Smooth muscle cell of the brain vasculature (primary cell): ENCODE measurements at places on chromosomes 7 and 10.

DNA sequence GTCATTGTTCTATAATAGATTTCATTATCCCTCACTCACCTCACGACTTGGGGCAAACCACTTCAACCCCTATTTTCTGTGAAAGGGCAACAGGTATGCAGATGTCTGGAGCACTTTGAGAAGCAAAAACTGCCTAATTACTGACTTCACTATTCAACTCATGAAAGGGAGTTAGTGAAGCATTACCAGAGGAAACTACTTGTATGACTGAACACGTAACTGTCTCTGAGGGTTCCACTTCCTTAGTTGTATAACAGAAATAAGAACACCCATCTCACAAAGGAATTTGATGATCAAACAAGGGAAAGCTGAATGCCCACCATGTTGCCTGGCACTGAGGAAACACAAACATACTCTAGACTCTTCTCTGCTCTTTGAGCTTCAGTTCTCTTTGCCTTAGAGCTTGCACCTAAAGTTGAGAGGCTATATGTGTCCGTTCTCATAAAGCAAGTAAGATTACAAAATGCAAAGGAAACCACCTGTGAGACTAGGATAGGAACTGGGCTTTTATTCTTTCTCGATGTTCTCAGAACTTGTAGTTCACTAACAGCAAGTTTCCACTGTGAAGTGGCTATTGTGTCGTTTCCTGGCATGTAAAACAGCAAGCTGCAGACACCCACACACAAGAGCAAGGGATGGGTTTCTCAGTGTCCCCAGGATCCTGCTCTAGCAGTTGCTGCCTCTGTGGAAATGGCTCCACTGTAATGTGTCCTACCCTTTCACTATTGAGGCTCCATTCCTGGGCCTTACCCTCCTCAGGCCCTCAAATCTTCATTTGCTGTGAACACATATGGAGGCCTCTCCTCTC is 2.6 kb downstream of the TMEM243 start:
- DNase-seq = no peak

GRCh38 chr10:48480397-48481374 is 124.2 kb downstream of the ARHGAP22 start:
- no peak for DNase-seq

DNA sequence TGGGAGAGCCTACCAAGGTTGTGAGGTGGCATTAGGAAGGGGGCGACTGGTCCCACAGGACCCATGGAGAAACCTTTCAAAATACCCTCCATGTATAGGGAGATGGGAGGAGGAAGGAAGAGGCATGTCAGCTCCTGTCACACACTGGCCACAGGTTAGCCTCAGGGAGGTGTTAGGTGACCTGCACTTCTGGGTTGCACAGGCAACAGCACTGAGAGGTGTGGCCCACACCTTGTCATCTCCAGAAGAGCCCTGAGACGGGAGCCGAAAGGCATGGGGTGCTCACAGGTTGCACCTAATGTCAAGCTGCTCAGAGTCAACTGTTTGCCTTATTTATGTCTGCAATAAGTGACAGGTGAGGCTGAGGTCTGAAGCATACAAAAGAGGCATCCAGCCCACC is 14.6 kb upstream of the USP6NL start:
- no peak for DNase-seq

DNA sequence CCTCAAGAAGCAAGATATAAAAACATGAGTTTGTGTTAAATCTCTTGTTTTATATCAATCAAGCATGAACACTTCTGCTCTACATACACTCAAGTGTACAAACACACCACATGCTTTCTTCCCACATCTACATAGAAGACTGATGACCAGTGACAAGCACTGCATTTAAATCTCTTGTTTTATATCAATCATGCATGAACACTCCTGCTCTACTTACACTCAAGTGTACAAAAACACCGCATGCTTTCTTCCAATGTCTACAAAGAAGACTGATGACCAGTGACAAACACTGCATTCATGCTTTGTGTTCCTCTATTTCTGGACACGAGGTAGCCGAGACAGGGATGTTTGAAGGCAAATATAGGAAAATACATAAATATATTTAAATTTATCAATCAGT is 642.0 kb upstream of the PFKP start:
- no peak for DNase-seq

- DNase-seq = no peak
Measured at GRCh38 chr10:84026821-84027257, 112.5 kb upstream of the GHITM start.

- no peak for DNase-seq
Measured at GRCh38 chr7:128321044-128321422, 22.7 kb downstream of the RBM28 start.

DNA sequence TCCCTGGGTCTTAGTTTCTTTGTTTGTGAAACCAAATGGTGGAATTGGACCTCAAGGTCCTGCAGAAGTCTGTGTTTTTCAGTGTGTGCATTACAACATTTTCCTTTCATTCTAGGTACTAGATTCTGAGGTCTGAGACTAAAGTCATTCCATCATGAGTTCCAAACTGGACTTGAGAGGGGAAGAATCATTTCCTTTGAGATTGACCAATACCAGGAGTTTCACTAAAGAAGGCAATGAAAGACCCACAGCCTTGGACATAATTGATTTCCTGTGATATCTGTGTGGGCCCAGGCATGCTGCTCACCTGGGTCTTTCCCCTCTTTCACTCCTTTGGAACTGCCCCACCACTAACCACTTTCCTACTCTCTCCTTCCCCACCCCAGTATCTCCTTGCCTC is 18.2 kb downstream of the TAS2R41 start:
- DNase-seq = no peak

- DNase-seq = no peak
Measured at GRCh38 chr10:95493862-95494261, 67.3 kb downstream of the SORBS1 start.

- DNase-seq = no peak
Measured at GRCh38 chr7:50362712-50363282, 58.3 kb downstream of the IKZF1 start.

GRCh38 chr10:90642136-90642535 is 215.7 kb downstream of the HTR7 start:
- DNase-seq = no peak

- no peak for DNase-seq
Measured at GRCh38 chr7:70405241-70405640, 726.7 kb upstream of the GALNT17 start.

GRCh38 chr10:4343091-4343490 is 482.9 kb upstream of the AKR1E2 start:
- no peak for DNase-seq

- no peak for DNase-seq
Measured at GRCh38 chr7:15332956-15333355, 228.9 kb downstream of the AGMO start.
